Esophagus muscularis mucosa (tissue), 4 donors: ENCODE measurements at places on chromosomes 5 and 9. TPM values are rescaled to one million over a fixed set of nuclear protein-coding genes. Genes with fewer than 3 reads are reported as not detected.

GRCh38 chr9:129671519-129671918, 6.1 kb downstream of the PRRX2 start:
- DNase-seq = no peak

- no peak for DNase-seq
These were observed 223.0 kb upstream of the GRIA1 start for GRCh38 chr5:153267506-153267905.

- DNase-seq = no peak
These were observed 602.7 kb upstream of the ZNF608 start for GRCh38 chr5:125348936-125349831.

The MYMK gene
- not detected for total RNA-seq

- no peak for DNase-seq
These were observed 349.2 kb upstream of the ADAMTSL1 start for GRCh38 chr9:18124760-18125159.

The HABP4 gene
- total RNA-seq = 97.2 TPM

- no peak for DNase-seq
These were observed 81.5 kb upstream of the AGXT2 start for GRCh38 chr5:35129276-35129675.

DNA sequence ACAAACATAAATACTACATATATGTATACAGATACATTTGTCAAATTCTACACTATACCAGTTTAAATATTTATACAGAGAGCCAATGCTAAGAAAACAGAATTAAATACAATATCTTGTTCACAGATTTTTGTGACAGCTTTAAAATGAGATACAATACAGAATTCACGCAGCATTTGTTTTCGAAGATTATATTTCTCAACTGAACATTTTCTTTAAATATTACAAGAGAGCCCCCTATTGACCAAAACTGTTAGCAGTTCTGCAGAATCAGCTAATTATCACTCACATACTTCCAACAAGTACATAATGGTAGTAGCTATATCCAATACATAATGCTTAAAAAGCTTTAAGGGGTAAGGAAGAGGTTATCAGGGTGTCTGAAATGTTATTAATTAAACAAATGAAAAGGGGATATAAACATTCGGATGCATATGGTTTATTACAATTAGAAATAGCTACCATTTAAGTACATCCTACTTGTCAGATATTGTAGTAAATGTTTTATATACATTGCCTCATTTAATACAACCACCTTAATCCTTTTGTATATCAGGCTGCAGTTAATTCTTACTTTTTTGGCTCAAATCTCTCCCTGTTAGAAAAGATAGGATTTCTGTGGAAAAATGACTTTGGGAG, 31.7 kb downstream of the ZDHHC21 start:
- no peak for DNase-seq
